Posterior cingulate gyrus (tissue), 11 donors: ENCODE measurements at places on chromosomes 4 and X.
A peak's percentile ranks its signal among the peaks of the same experiment; 100 is the strongest.

DNA sequence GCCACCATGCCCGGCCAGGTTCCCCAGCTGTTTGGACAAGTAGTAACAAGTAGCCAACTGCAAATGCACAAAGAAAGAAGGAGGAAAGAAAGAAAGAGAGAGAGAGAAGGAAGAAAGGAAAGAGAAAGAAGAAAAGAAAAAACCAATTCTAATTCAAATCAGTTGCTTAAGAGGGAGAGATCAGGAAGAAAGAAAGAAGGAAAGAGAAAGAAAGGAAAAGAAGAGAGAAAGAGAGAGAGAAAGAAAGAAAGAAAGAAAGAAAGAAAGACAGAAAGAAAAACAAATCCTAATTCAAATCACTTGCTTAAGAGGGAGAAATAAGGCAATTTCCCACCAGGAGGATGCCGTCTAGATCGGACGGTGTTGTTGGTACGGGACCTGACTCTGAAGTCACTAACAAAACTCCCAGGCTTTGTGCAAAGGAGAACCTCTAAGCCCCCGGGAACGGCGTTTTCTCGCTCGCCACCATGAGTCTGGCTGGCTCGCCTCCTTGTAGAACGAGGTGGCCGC, 95.5 kb upstream of the PPP2R3B start:
- no peak for DNase-seq

DNA sequence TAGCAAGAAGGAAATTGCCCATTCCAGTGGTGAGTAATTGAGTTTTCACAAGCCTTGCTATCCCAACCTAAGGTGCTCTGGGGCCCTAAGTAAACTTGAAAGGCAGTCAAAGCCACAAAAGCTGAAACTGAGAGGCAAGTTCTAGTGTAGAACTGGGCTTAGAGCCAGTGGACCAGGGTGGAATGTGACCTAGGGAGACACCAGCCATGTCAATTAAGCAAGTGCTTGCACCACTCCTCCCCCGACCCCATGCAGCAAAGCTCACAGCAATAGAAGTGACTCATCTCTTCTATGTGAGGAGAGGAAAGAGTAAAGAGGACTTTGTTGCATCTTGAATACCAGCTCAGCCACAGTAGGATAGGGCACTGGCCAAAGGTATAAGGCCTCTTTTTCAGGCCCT, 486.1 kb upstream of the POU3F4 start:
- DNase-seq = no peak

DNA sequence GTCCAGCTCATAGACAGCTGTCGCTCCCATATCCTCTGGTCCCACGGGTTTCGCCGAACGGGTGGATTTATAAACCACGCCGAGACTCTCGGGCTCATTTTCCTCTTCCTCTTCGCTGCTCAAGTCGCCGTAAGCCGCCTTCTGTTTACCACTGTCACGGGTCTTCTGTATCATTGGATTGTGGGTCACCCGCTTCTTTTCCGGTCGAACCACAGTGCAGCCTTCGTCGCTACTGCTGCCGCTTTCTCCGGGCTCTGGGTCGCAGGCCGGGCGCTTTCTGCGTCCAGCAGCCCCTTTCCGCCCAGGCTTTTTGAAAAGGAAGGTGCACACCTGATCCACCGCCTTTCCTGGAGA, 311 bp downstream of the RNF113A start:
- DNase-seq = no peak

DNA sequence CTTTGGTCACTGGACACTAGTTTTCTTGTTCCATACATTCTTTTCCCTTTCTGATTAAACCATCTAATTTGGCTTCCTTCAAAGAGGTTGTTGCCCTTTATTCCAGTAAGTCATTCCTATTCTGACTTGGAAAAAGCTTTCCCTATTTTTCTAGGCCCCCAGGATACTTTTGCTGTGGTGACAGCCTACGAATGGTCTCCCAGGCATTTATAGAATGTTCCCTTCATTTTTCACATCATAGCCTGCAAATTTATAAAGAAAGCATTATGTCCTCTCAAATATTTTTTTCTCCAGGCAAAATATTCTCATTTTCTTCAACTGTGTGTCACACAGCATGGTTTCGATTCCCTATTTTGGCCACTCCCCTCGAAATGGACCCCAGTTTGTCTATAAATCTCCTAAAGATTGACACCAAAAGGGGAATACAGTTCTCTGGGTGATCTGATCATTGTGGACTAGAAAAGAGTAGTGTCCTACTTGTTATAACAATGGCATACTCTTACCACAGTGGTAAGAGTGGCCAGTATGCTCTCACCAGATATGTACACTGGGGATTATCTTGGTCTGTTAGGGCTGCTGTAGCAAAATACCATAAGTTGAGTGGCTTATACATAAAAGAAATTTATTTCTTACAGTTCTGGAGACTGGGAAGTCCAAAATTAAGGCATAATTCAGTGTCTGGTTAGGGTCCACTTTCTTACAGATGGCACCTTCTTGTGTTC, 41.5 kb upstream of the BMP2K start:
- DNase-seq = no peak

DNA sequence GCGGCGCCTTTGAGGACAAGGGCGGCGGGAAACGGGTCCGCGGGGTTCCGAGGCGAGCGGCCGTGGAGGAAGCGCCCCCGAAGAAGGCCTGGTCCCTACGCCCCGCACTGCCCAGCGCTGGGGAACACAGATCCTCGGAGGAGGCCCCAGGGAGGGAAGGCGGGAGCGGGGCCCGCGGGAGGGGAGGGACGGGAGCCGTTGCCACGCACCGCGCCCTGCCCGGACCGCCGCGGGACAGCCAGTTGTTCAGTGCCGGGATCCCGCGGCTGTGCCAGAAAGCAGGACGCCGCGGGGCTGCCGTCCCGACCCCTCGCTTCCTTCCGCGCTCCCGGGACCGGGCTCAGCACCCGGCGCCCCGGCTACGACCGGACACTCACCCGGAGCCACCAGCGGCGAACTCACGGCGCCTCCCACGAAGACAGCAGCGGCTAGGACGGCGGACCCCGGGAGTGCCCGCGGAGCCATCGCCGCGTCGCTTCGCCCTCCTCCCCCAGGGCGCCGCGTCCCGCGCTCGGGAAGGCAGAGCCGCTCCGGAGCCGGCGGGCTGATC, 278 bp downstream of the RELL1 start:
- peak; percentile 24 for DNase-seq

DNA sequence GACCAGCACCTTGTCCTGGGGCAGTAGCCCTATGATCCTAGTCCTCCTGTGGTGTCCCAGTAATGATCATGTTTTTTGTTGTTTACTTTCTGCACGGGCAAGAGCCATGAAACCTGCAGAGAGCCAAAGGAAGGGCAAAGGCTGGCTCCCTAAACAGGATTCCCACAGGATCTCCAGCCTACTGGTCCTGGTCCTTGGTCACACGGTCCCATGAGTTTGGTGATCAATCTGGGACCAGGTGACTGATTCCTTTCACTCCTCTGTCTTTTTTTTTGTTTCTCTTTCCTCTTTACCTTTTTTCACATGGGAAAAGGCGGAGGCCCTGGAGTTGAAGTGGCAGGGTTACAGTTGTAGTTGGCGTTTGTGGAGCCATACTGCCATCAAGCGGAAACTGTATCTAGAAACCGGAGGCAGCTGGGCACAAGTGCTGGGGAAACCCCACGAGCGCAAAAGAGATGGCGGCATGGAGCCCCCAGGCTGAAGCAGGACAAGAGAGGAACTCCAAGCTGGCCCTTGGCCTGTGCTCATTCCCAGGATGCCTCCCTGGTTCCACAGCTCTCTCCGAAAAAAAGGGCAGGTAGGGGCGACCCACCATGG, 34.6 kb downstream of the NBDY start:
- peak; percentile 87 for DNase-seq

DNA sequence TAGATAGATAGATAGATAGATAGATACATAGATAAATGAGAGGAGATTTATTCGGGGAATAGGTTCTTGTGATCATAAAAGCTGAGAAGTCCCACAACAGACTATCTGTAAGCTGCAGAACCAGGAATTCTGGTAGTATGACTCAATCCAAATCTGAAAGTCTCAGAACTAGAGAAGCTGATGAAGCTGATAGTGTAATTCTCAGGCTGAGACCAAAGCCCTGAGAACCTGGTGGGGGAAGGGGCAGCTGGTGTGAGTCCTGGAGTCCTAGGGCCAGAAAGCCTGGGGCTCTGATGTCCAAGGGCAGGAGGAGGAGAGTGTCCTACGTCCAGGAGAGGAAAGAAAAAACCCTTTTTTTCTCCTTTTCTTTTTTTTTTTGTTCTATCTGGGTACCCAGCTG, 8.0 kb upstream of the BANK1 start:
- DNase-seq = no peak

DNA sequence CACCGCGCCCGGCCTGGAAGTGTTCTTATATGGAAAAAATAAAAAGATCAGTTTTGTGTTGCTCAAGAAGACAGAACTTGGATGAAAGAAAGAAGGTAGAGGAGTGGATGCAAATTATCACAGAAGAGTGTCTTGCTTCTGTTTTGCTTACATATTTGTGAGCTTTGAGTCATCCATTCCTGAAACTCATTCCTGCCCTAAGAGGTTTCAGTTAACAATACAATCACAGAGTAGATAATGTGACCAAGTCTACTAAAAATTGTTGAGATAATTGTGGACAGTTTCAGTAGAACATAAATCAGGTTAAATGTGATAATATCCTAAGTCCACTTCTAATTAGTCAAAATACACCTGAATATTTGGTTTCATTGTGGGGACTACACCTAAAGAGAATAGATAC, 26.4 kb upstream of the LRCH2 start:
- no peak for DNase-seq

GRCh38 chr4:186722796-186723291, 812 bp downstream of the FAT1 start:
- peak; percentile 79 for DNase-seq

- DNase-seq = no peak
Observed at GRCh38 chr4:37477126-37477525, 209.1 kb downstream of the RELL1 start.

DNA sequence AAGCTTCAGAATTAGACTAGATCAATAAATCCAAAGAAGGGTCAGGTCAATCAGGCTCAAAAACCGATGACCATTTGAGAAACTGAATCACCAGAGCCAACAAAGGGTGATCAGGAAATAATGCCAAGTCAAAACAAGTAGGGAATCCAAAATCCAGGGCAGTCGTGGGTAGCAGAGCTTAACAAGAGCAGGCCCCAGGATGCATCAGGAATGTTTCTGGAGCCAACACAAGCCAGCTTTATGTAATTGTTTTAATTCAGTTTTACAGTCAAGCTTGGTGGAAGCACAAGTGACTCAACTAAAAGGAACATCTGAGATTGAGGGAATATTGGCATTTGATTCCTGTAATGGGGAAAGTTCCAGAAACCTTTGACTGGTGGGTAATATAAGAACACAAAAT, 237.9 kb upstream of the EDA2R start:
- no peak for DNase-seq

GRCh38 chr4:182748283-182748682, 168.9 kb downstream of the DCTD start:
- DNase-seq = no peak

- no peak for DNase-seq
Observed at GRCh38 chr4:182724414-182724813, 192.8 kb downstream of the DCTD start.

- DNase-seq = no peak
Observed at GRCh38 chrX:42686296-42686695, 91.7 kb downstream of the PPP1R2C start.

GRCh38 chrX:144681501-144681900, 565.8 kb upstream of the SPANXN1 start:
- no peak for DNase-seq

GRCh38 chrX:65522739-65523372, 11.7 kb downstream of the LAS1L start:
- DNase-seq = no peak

GRCh38 chrX:57964975-57965374, 54.7 kb upstream of the ZXDA start:
- DNase-seq = no peak

GRCh38 chr4:53584658-53585057, 6.6 kb downstream of the LNX1 start:
- DNase-seq = no peak

DNA sequence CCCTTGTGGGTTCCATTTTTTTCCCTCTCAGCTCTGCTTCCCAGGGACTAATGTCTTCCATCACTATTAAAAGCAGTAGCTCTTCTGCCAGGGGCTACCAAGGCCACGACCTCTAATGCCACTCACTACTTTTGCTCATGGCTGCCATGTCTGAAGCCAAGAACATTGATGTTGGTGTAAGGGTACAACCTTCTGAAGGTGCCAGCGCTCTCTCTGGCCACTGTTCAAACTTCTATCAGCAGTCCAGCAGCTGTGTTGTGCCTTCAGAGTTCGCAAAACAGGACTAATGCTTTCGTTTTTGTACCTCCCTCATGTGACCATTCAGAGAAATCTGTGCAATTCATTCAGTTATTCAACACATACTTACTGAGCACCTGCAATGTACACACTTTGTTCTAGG, 121.5 kb upstream of the ENPEP start:
- no peak for DNase-seq

GRCh38 chrX:74804574-74804973, 120.7 kb downstream of the NEXMIF start:
- DNase-seq = no peak

DNA sequence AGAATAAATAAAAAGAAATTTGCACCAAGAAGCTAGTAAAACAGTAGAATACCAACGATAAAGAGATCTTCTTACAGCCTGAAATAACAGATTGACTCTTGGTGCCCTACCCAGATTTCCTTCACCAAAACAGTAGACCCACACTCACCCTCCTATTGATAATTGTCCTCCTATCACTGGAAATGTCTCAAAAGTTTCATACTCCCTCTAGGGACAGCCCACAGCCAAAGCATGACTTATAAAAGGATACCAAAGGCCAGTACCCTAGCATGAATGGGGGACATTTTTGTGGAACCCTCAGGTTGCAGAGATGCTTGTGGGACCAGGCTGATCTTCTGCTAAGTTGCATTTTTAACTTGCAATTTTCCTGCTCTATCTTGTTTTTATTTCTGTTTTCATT, 104.1 kb downstream of the INPP4B start:
- no peak for DNase-seq

- no peak for DNase-seq
Observed at GRCh38 chr4:150006197-150006596, 72.0 kb upstream of the DCLK2 start.

DNA sequence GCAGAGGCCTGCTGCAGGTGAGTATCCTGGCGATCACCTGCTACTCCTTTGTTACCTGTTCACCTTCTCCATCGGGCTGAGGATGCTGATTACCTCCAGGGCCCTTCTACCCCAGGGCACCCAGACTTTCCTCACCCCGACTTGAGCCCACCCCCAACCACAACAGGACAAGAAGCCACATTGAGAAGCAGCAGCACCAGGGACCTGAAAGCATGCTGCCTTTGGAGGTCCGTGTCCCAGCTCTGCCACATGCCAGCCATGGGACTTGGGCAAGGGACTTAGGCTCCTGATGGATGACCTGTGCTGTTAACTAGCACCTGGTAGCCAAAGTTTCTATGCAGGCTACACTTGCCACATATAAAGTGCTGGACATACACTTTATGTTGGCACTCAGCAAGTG, 89.7 kb downstream of the CPZ start:
- no peak for DNase-seq

GRCh38 chr4:180500154-180500553, 1743.0 kb upstream of the TENM3 start:
- no peak for DNase-seq

- DNase-seq = no peak
Observed at GRCh38 chr4:78337244-78338020, 214.1 kb upstream of the ANXA3 start.
